ENCODE measurements at places on chromosomes 5 and 9. TPM values are rescaled to one million over a fixed set of nuclear protein-coding genes. Genes with fewer than 3 reads are reported as not detected.

SCAI gene
- total RNA-seq = 14.9 TPM

OBP2B gene
- total RNA-seq = not detected

PAPPA gene
- 2.9 TPM for total RNA-seq

DNA sequence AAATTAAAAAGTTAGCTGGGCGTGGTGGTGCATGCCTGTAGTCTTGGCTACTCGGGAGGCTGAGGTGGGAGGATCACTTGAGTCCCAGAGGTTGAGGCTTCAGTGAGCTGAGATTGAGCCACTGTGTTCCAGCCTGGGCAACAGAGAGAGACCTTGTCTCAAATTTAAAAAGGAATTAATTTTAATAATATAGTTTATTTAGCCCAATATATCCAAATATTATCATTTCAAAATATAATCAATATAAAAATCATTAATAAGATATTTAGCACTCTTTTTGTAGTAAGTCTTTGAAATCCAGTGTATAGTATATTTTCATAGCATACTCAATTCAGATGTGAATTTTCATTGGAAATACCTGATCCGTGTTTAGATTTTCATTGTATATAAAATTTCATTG is 43.2 kb upstream of the ORM1 start:
- H3K4me1 ChIP-seq = no peaks in the 10 kb centered on the region
- no peak for DNase-seq
- H3K27ac ChIP-seq = no peak overlapping the region
- H3K4me3 ChIP-seq = no peak overlapping the region
- H3K27me3 ChIP-seq = no peaks in the 10 kb centered on the region

DNA sequence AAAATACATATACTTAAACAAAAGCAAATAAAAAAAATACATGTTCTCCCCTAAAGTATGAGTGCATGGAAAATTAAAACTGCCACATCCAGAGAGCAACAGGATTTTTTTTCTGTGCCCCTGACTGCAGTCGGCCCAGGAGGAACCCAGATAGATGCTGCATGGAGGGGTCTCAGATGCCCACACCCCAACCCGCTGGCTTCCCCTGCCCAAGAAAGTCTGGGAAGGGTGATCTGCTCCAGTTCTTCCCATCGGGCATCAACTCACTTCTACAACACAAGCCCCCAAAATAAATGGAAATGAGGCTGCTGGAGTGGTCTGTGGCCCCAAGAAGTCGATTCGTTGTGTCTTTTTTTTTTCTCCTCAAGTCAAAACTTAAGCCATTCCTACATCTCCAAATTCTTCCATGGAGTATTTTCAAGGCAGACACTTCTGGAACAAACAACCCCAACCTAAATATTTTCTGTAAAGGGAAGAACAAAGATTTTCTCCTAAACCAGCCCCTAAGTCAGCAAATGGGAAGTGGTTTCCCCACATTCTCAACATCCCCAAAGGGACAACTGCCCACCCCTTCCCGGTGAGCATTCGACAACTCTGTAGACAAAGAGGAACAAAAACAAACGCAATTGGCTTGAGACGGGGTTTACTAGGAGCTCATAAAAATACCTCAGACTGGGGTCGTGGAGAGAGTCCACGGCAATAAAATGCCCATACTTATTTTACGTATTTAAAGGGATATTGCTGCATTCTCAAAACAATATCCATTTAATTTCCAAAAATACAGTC is 46.7 kb downstream of the ROR2 start:
- peaks cover 17% of the 10 kb centered on the region for H3K4me1 ChIP-seq
- no peak overlapping the region for H3K4me3 ChIP-seq
- no peaks in the 10 kb centered on the region for H3K36me3 ChIP-seq
- no peak overlapping the region for H3K27ac ChIP-seq
- no peaks in the 10 kb centered on the region for H3K27me3 ChIP-seq
- DNase-seq = no peak

- no peaks in the 10 kb centered on the region for H3K36me3 ChIP-seq
- H3K4me1 ChIP-seq = no peaks in the 10 kb centered on the region
- no peak overlapping the region for H3K27ac ChIP-seq
- DNase-seq = no peak
- no peak overlapping the region for H3K4me3 ChIP-seq
- peaks cover 90% of the 10 kb centered on the region for H3K27me3 ChIP-seq
Observed at GRCh38 chr5:93607367-93608258, 24.6 kb downstream of the NR2F1 start.

DNA sequence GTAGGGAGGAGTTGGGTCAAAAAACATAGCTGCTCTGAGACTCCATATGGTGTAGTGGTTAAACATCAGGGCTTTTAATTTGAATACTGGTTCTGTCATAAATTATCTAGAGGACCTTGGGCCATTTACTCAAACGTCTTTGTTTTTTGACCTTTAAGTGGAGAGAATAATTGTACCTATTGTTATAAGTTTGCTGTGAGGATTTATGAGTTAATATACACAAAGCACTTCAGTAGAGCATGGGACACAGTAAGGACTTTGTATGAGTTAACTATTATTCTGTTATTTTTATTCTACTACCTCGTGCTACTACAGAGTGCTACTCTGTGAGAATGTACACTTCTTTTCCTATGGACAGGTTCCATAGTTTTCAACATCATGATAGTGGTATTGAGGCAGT is 123.7 kb upstream of the TNC start:
- DNase-seq = no peak
- H3K27me3 ChIP-seq = no peaks in the 10 kb centered on the region
- H3K36me3 ChIP-seq = no peaks in the 10 kb centered on the region
- no peak overlapping the region for H3K27ac ChIP-seq

DNA sequence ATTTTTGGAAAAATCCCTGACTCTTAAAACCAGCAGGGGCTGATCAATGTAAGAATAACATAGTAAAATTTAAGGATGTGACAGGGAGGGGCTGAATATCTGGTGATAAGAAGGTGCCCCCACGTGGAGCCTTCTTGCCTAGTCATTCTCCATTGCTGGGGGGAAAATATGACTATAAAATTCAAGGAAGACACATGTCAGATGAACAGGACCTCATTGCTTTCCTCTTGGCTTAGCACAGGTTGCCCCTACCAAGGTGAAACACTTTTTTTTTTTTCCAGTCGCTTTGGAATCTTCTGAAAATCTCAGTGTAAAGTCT is 310.9 kb downstream of the EFNA5 start:
- no peaks in the 10 kb centered on the region for H3K4me1 ChIP-seq
- no peaks in the 10 kb centered on the region for H3K27me3 ChIP-seq
- no peak overlapping the region for H3K4me3 ChIP-seq
- DNase-seq = no peak
- no peaks in the 10 kb centered on the region for H3K36me3 ChIP-seq
- no peak overlapping the region for H3K27ac ChIP-seq

GABRB2 gene
- total RNA-seq = 1.6 TPM

DNA sequence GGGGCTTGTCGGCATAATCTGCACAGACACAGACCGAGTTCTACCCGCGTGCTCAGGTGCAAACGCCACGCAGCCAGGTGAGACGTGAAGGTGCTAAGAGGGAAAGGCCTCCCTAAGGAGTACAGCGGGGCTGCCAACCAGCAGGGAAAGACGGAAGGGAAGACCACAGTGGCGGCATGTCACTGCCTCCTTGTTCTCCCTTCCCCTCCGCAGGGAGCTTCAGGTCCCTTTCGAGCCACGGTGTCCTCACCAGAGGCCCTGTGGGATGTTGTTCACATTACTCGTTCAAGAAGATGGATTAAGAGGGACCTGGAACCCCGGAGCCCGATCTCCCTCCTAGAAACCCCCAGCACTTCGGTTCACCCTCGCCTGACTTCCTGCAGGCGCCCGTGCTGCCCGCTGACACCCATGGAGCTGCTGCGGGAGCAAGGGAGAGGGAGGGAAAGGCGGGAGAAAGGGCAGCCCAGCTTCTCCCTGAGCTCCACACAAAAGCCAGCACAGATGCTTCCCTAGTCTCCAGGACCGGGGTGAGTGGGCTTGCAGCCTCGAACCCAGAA is 686 bp downstream of the BRD9 start:
- no peaks in the 10 kb centered on the region for H3K27me3 ChIP-seq
- peaks cover 42% of the 10 kb centered on the region for H3K36me3 ChIP-seq
- H3K4me3 ChIP-seq = peak overlapping the region; percentile 85

- H3K4me3 ChIP-seq = no peak overlapping the region
- H3K27ac ChIP-seq = no peak overlapping the region
- H3K36me3 ChIP-seq = peaks cover 67% of the 10 kb centered on the region
- peaks cover 5% of the 10 kb centered on the region for H3K4me1 ChIP-seq
- no peak for DNase-seq
Observed at GRCh38 chr9:129879103-129879699, 43.9 kb downstream of the USP20 start.

GRCh38 chr9:120807607-120808379 is 14.6 kb upstream of the FBXW2 start:
- no peak overlapping the region for H3K27ac ChIP-seq
- no peak overlapping the region for H3K4me3 ChIP-seq
- no peaks in the 10 kb centered on the region for H3K4me1 ChIP-seq
- H3K36me3 ChIP-seq = no peaks in the 10 kb centered on the region

- no peaks in the 10 kb centered on the region for H3K27me3 ChIP-seq
- DNase-seq = no peak
- no peak overlapping the region for H3K4me3 ChIP-seq
- no peak overlapping the region for H3K27ac ChIP-seq
- H3K36me3 ChIP-seq = no peaks in the 10 kb centered on the region
- H3K4me1 ChIP-seq = no peaks in the 10 kb centered on the region
Observed at GRCh38 chr5:157172403-157172802, 6.3 kb upstream of the GARIN3 start.

SHOC1 gene
- not detected for total RNA-seq

- no peaks in the 10 kb centered on the region for H3K4me1 ChIP-seq
- no peak for DNase-seq
- no peak overlapping the region for H3K4me3 ChIP-seq
- H3K36me3 ChIP-seq = no peaks in the 10 kb centered on the region
Observed at GRCh38 chr5:103669615-103670014, 107.0 kb upstream of the NUDT12 start.

DNA sequence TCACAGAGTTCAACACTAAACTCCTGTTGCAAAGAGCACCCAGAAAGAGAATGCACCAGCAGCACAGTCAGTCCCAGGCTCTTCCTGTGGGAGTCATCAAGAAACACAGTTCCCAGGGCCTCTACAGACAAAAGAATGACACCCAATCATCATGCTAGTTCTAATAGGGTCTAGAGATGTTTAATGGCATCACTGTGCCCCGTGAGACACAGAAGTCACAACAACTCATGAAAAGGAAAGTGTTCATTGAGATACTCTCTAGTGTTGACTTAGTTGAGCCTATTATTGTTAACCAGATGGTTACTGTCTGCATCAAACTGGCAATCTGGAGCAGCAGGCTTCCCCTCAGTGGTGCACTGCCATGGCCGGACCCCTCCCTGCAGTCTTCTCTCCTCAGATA is 1.6 kb downstream of the KLHL3 start:
- peaks cover 18% of the 10 kb centered on the region for H3K4me1 ChIP-seq
- peak overlapping the region; percentile 48 for H3K27ac ChIP-seq
- H3K36me3 ChIP-seq = no peaks in the 10 kb centered on the region
- no peaks in the 10 kb centered on the region for H3K27me3 ChIP-seq
- H3K4me3 ChIP-seq = peak overlapping the region; percentile 39

GRCh38 chr9:81156381-81156780 is 533.0 kb downstream of the TLE1 start:
- H3K27me3 ChIP-seq = no peaks in the 10 kb centered on the region
- H3K4me3 ChIP-seq = no peak overlapping the region
- no peaks in the 10 kb centered on the region for H3K4me1 ChIP-seq

- DNase-seq = no peak
- H3K36me3 ChIP-seq = no peaks in the 10 kb centered on the region
- no peaks in the 10 kb centered on the region for H3K4me1 ChIP-seq
- H3K27me3 ChIP-seq = no peaks in the 10 kb centered on the region
- no peak overlapping the region for H3K27ac ChIP-seq
Observed at GRCh38 chr9:22307013-22307711, 139.5 kb upstream of the DMRTA1 start.

WDR38 gene
- total RNA-seq = not detected

GRCh38 chr9:17782430-17783149 is 203.7 kb downstream of the SH3GL2 start:
- no peaks in the 10 kb centered on the region for H3K27me3 ChIP-seq
- no peak overlapping the region for H3K27ac ChIP-seq
- H3K4me1 ChIP-seq = no peaks in the 10 kb centered on the region
- DNase-seq = no peak
- no peak overlapping the region for H3K4me3 ChIP-seq

DNA sequence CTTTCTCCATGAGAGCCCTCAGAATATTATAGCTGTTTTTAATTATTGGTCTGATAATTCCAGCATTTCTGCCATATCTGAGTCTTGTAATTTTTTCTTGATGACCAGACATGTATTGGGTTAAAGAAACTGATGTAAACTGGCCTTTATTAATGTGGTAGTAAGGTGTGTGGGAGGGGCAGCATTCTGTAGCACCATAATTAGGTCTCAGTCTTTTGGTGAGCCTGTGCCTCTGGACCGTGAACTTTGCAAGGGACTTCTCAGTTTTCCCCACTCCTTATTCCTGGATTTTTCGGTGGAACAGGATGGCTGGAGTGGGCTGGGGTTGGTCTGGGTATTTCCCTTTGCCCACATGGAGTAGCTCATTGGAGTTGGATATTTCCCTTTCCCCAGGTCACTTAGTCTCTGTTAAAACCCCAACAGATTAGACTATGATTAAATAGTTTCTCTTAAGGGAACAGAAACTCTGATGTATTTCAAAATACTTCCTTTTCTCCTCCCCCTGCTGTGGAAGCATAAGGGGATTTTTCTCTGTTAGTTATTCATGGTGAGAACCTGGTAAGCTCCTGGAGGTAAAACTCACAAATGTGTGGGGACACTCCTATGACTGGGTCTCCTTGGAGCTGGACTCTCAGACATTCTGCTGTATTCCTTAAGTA is 52.4 kb downstream of the FSD1L start:
- H3K27ac ChIP-seq = no peak overlapping the region
- DNase-seq = no peak
- no peak overlapping the region for H3K4me3 ChIP-seq
- no peaks in the 10 kb centered on the region for H3K27me3 ChIP-seq
- H3K36me3 ChIP-seq = no peaks in the 10 kb centered on the region

GRCh38 chr9:97445119-97445701 is 33.3 kb downstream of the TDRD7 start:
- H3K36me3 ChIP-seq = peaks cover 13% of the 10 kb centered on the region
- no peaks in the 10 kb centered on the region for H3K27me3 ChIP-seq
- no peaks in the 10 kb centered on the region for H3K4me1 ChIP-seq
- no peak overlapping the region for H3K4me3 ChIP-seq
- no peak for DNase-seq
- no peak overlapping the region for H3K27ac ChIP-seq

GRCh38 chr5:80048084-80048780 is 13.1 kb downstream of the THBS4 start:
- no peak for DNase-seq
- H3K36me3 ChIP-seq = no peaks in the 10 kb centered on the region
- no peak overlapping the region for H3K4me3 ChIP-seq
- H3K27me3 ChIP-seq = no peaks in the 10 kb centered on the region

GRCh38 chr9:78919701-78920100 is 622.8 kb downstream of the PSAT1 start:
- H3K4me1 ChIP-seq = no peaks in the 10 kb centered on the region
- no peak overlapping the region for H3K27ac ChIP-seq
- H3K27me3 ChIP-seq = no peaks in the 10 kb centered on the region
- no peaks in the 10 kb centered on the region for H3K36me3 ChIP-seq
- H3K4me3 ChIP-seq = no peak overlapping the region
- DNase-seq = no peak
